Activated T-cell treated with anti-CD3 and anti-CD28 coated beads, Interleukin-2, amount 50 U/mL, for 4 hours (primary cell): ENCODE measurements at places on chromosomes 1 and 21.

GRCh38 chr1:71785000-71785399 is 497.3 kb downstream of the NEGR1 start:
- DNase-seq: no peak

DNA sequence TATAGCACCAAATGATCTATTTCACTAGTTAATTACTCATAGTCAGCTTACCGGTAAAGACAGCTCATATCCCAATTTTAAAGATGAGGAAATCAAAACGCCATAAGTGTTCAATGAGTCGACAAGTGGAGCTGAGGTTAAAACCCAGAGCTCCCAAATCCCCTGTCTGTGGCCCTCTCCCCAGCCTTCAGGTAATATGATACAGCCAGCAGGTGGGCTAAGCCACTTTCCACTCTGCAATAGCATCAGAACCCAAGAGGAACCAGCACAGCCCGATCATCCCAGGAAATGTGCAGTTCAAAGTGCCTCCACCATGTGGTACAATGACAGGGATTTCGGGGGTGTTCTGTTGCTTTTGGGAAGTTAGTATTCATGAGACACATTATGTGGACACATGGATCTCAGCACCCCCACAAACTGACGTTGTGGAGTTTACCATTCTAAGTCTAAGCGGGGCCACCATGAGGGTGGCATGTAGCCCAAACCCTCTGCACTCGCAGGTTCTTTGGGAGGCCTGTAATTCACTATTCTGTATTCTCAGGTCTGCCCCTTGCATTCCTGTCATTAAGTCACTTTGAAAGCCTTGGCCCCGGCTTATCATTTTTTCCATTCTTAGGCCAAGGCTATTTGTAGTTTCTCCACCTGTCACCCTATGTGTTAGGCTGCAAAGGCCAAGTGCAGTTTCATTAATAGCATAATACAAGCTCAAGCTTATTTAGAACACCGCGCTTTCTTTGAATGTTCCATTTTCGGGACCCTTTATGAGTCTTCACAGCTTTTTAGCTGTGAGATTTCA is 26.3 kb upstream of the ACTN2 start:
- DNase-seq: no peak

DNA sequence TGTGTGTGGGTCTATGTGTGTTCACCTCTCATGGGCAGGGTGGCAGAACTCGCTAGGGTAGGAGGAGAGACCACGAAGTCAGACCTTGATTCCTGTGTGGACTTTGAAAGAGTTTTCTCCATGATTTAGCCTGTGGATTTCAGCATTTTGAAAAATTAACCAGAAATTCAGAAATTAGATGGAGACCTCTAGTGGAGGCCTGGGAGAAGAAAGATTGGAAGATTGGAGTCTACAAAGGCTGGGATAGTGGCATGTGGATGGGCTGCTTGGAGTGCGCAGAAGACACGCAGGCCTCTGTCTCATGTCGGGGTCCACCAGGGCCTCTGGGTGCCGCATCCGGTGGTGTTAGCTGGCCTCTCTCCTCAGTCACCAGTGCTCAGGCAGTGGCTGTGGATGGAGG is 18.9 kb upstream of the IGSF5 start:
- DNase-seq: no peak

DNA sequence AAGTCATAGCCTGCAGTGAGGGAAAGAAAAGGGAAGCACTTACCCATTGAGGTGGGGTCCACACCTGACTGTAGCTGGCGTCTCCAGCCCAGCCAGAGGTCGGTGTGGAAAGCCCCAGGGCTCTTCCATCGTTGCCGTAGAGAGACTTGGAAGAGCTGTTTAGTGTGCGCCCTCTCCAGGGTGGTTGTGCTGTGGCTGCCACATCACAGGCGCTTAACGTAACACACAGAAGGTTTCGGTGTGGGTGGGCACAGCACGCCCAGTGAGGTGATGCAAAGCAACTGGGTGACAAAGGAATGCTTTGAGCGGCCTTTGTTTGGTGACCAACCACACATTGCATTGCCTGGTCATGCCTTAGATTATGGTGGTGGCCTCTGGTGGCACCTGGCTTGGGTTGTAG is 36.8 kb upstream of the KIF1B start:
- no peak for DNase-seq

GRCh38 chr1:196873385-196873784 is 14.5 kb upstream of the CFHR4 start:
- no peak for DNase-seq

- DNase-seq: no peak
These were observed 14.7 kb upstream of the NPHP4 start for GRCh38 chr1:6006882-6007281.

- DNase-seq: no peak
These were observed 26.3 kb downstream of the NMNAT2 start for GRCh38 chr1:183391863-183392262.

GRCh38 chr1:223114871-223115270 is 28.2 kb downstream of the TLR5 start:
- no peak for DNase-seq

- no peak for DNase-seq
These were observed 83.6 kb downstream of the SLC66A1 start for GRCh38 chr1:19395678-19396192.

- no peak for DNase-seq
These were observed 62.1 kb downstream of the OLIG1 start for GRCh38 chr21:33132054-33132453.

GRCh38 chr1:84390226-84390625 is 8.1 kb upstream of the DNASE2B start:
- DNase-seq: no peak

GRCh38 chr1:235129774-235130570 is 1.3 kb upstream of the TOMM20 start:
- DNase-seq: no peak

DNA sequence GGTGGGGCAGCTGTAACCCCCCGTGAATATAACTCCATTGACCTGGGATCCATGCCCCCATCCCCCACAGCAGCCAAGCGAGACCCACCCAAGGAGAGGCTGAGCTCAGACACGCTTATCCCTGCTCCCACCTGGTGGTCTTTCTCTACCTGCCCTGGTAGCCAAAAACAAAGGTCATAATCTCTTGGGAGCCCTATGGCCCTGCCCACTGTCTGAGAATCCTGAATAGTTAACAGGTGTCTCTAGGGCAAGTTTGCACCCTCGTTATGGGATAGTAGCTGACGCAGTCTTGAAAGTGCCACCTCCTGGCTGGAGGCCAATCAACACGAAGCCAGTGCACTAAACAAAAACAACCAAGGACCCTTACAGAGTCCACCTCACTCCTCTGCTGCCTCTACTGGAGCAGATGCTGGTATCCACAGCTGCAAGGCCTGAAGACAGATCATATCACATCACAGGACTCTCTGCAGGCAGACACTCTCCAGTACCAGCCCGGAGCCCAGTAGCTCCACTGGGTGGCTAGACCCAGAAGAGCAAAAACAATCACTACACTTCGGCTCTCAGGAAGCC is 134.3 kb upstream of the C1orf174 start:
- DNase-seq: no peak

- DNase-seq: no peak
These were observed 134.4 kb downstream of the S1PR1 start for GRCh38 chr1:101371259-101371658.
